ENCODE measurements at places on chromosomes 5 and 9. TPM values are rescaled to one million over a fixed set of nuclear protein-coding genes. Genes with fewer than 3 reads are reported as not detected.

Gene ZDHHC11B
- total RNA-seq, result 0.21 TPM

Gene UIMC1
- total RNA-seq, result 56.0 TPM

Gene RXRA
- 1.5 TPM for total RNA-seq

Gene SH3RF2
- total RNA-seq, result 0.12 TPM

Gene PCDHA6
- not detected for total RNA-seq

Gene C9
- not detected for total RNA-seq

Gene UAP1L1
- total RNA-seq, result 35.3 TPM

Gene PPP3R2
- not detected for total RNA-seq

DNA sequence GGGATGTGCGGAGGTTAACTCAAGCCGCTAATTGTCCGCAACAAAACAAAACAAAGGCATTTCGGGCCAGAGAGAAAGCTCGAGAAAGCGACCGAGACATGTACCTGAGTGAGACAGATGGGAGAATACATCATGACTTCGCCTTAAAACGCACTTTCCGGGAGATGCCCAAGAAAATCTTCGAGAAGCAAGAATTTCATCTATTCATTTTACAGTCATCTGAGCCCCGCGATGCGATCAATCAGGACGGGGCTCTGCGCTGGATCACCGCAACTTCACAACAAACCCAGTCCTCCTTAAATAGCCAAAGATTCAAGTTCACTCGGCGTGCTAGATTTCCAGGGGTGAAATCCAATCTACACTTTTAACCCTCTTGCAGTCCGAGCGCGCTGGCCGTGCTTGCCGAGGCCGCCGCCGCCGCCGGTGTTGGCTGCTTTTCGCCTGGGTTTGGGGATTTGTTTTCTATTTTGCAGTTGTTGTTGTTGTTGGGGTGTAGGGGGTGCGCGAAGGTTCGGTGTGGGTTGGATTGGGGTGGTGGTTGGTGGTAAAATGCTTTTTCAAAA, 482 bp downstream of the NFIB start:
- H3K4me1 ChIP-seq, result peaks cover 19% of the 10 kb centered on the region
- peaks cover 3% of the 10 kb centered on the region for H3K36me3 ChIP-seq
- peak overlapping the region; percentile 60 for H3K4me3 ChIP-seq

- no peak overlapping the region for H3K4me3 ChIP-seq
- no peak for DNase-seq
- H3K4me1 ChIP-seq, result peaks cover 15% of the 10 kb centered on the region
- peaks cover 1% of the 10 kb centered on the region for H3K36me3 ChIP-seq
- peaks cover 24% of the 10 kb centered on the region for H3K27me3 ChIP-seq
These were observed 30.1 kb downstream of the GSN start for GRCh38 chr9:121298016-121298538.

DNA sequence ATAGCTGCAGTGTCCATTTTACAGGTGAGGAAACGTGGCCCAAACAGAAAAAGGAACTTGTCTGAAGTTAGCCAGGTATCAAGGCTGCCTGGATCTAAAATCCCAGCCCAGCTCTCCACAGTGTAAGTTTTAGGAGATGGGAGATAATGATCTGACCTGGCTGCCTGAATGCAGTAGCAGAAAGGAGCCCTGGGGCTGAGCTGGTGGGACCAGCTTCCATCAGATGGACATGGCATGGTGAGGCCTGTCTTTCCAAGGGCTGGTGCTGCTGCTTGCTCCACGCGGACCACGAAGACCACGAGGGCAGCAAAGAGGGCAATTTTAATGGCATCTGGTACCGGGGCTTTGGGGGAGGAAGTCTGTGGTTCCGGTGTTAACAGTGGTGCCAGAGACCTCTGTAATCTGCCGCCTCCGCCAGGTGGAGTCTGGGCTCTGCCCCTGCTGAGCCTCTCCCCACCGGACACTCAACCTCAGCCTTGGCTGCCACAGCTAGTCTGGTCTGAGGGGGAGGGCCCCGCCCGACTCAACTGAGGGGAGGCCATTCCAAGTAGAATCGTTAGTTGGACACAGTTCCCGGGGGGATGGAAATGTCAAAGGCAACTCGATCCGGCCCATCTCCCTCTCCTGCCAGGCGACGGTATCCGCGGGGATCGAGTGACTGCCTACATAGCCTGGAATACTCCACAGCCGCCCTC, 650 bp downstream of the MYORG start:
- H3K4me1 ChIP-seq, result peaks cover 36% of the 10 kb centered on the region
- H3K27ac ChIP-seq, result peak overlapping the region; percentile 82
- peak overlapping the region; percentile 83 for H3K4me3 ChIP-seq
- H3K27me3 ChIP-seq, result no peaks in the 10 kb centered on the region
- peaks cover 14% of the 10 kb centered on the region for H3K36me3 ChIP-seq
- DNase-seq, result peak; percentile 83

GRCh38 chr5:38462976-38463633, 93.3 kb downstream of the LIFR start:
- no peak overlapping the region for H3K27ac ChIP-seq
- no peak for DNase-seq
- no peaks in the 10 kb centered on the region for H3K36me3 ChIP-seq
- no peak overlapping the region for H3K4me3 ChIP-seq
- H3K27me3 ChIP-seq, result peaks cover 44% of the 10 kb centered on the region

GRCh38 chr9:108001237-108001636, 511.7 kb upstream of the KLF4 start:
- DNase-seq, result no peak
- H3K4me3 ChIP-seq, result no peak overlapping the region
- H3K36me3 ChIP-seq, result no peaks in the 10 kb centered on the region
- H3K27ac ChIP-seq, result no peak overlapping the region
- H3K27me3 ChIP-seq, result no peaks in the 10 kb centered on the region
- no peaks in the 10 kb centered on the region for H3K4me1 ChIP-seq

GRCh38 chr5:54243483-54244080, 66.8 kb downstream of the ARL15 start:
- H3K27me3 ChIP-seq, result peaks cover 2% of the 10 kb centered on the region
- no peak for DNase-seq
- no peaks in the 10 kb centered on the region for H3K36me3 ChIP-seq
- H3K27ac ChIP-seq, result no peak overlapping the region
- no peak overlapping the region for H3K4me3 ChIP-seq
- no peaks in the 10 kb centered on the region for H3K4me1 ChIP-seq

DNA sequence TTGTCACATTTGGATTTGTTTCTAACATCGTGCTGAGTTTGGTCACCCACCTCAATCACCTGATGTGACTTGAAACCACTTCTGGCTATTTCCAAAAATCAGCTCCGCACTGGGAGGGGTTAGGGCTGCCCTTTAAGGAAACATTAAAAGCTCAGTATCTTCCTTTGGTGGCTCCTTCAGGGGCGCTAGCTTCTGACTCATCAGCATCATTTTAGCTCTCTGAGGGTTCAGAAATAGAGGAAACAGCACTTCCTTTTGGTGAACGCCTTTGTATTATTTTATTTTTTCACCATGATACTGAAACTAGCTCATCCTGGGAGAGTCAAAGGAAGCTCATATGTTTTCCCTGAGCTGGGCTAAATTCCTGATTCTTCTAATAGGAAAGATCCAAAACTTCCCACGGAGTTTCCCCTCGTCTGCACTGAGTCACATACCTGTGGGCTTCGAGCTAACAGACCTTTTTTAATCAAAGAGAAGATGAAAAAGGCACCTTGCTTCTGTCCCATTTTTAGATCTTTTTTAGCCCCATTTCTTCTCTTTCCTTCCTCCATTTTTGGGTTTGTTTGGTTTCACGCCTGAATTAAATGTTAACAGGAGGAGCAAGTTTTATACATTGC, 48.2 kb downstream of the ROPN1L start:
- H3K4me3 ChIP-seq, result no peak overlapping the region
- H3K4me1 ChIP-seq, result peaks cover 24% of the 10 kb centered on the region
- H3K36me3 ChIP-seq, result no peaks in the 10 kb centered on the region
- DNase-seq, result peak; percentile 51
- H3K27me3 ChIP-seq, result no peaks in the 10 kb centered on the region

- no peak overlapping the region for H3K27ac ChIP-seq
- H3K27me3 ChIP-seq, result peaks cover 15% of the 10 kb centered on the region
- no peaks in the 10 kb centered on the region for H3K4me1 ChIP-seq
These were observed 6.1 kb upstream of the AIF1L start for GRCh38 chr9:131090025-131090787.

DNA sequence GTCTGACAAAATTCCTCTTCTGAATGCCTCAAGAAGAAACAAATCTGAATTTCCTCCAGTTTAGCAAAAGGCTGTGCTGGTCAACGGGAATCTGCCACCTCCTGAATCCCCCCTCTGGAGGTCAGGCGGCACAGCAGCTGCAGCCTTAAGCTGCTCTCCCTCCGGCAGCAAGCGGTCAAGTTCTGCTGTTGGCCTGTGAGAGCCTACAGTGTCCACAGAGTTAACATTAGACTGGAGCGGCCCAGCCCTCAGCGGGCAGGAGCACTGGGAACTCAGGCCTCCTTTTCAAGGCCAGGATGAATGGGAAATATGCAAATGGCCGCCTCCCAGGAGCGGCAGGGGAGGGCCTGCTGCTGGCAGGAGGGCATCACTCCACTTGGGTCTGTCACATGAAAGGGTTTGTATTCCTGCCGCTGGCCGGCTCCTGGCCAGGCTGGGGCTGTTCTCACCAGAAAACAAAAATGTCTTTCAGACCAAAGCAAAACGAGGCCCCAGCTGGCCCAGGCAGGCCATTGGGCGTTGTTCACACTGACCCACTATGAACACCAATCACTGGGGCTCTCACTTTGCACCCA, 8.2 kb downstream of the ACSL6 start:
- H3K27ac ChIP-seq, result no peak overlapping the region
- H3K36me3 ChIP-seq, result no peaks in the 10 kb centered on the region
- no peak for DNase-seq
- no peaks in the 10 kb centered on the region for H3K27me3 ChIP-seq

- peaks cover 17% of the 10 kb centered on the region for H3K27me3 ChIP-seq
- DNase-seq, result no peak
- H3K36me3 ChIP-seq, result no peaks in the 10 kb centered on the region
- no peak overlapping the region for H3K27ac ChIP-seq
- H3K4me3 ChIP-seq, result no peak overlapping the region
- H3K4me1 ChIP-seq, result peaks cover 15% of the 10 kb centered on the region
These were observed 7.9 kb upstream of the KCNMB1 start for GRCh38 chr5:170397059-170397458.

GRCh38 chr5:33816791-33817190, 75.0 kb downstream of the ADAMTS12 start:
- no peaks in the 10 kb centered on the region for H3K36me3 ChIP-seq
- H3K4me3 ChIP-seq, result no peak overlapping the region
- H3K4me1 ChIP-seq, result no peaks in the 10 kb centered on the region
- DNase-seq, result no peak
- no peak overlapping the region for H3K27ac ChIP-seq

DNA sequence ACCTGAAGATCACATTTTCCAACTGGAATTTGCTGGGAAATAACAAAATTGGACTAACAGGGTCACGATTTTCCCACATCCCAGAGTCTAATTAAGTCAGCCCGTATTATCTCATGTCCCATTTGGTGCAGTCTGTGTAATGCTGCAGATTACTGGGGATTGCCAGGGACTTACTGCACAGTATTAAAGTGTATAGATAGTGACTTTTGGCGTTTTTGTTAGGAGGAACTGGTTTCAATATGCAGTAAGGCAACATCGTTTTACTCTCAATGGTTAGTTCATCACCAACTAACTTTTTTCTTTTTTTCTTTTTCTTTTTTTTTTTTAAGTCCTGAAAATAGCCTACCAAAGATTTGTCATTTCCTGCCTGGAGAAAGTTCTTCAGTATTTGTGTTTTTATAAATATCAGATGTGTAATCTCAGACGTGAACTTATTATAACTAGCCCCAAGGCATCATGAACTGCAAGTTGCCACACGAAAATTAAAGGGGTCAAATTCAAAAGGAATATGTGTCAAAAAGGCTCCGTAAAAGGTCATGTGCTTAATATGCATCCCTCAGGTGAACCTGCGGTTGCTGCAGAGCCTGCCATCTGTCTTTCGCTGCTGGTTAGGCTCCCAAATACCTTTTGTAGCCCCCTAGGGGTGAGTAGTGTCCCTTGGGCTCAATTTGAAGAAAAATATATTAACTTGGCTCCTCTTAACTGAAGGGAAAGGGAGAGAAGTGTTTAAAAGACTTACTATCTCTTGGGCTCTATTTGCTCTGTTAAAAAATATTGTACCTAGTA, 176.7 kb upstream of the ADAMTSL1 start:
- H3K4me1 ChIP-seq, result no peaks in the 10 kb centered on the region
- H3K27me3 ChIP-seq, result no peaks in the 10 kb centered on the region
- H3K4me3 ChIP-seq, result no peak overlapping the region
- no peak for DNase-seq
- H3K36me3 ChIP-seq, result no peaks in the 10 kb centered on the region

DNA sequence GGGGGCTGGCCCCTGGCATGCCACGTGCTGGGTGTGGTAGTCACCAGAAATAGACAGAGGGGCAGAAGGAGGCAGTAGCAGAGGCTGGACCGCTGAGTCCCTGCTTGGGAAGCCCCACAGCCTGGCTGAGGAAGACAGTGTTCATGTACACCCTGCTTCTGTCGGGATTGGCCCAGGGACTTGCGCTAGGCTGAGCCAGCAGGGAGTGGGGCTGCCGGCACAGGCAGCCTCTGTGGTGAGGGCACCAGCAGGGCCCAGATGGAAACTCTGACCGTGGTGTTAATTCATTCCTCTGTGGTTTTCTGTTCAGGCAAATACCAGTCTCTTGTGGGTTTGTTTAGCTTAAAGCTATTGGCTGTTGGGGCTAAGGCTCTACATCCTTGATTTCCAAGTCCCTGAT, 108.6 kb upstream of the RAD23B start:
- H3K36me3 ChIP-seq, result no peaks in the 10 kb centered on the region
- no peak overlapping the region for H3K4me3 ChIP-seq
- H3K27me3 ChIP-seq, result peaks cover 12% of the 10 kb centered on the region
- H3K27ac ChIP-seq, result no peak overlapping the region

GRCh38 chr9:138050472-138051330, 173.1 kb downstream of the CACNA1B start:
- no peak overlapping the region for H3K4me3 ChIP-seq
- H3K27me3 ChIP-seq, result no peaks in the 10 kb centered on the region
- no peaks in the 10 kb centered on the region for H3K36me3 ChIP-seq
- DNase-seq, result no peak
- H3K27ac ChIP-seq, result no peak overlapping the region

GRCh38 chr9:129617167-129617566, 3.7 kb downstream of the C9orf50 start:
- H3K27me3 ChIP-seq, result peaks cover 34% of the 10 kb centered on the region
- peaks cover 4% of the 10 kb centered on the region for H3K4me1 ChIP-seq
- H3K27ac ChIP-seq, result no peak overlapping the region
- H3K4me3 ChIP-seq, result no peak overlapping the region
- DNase-seq, result peak; percentile 57

DNA sequence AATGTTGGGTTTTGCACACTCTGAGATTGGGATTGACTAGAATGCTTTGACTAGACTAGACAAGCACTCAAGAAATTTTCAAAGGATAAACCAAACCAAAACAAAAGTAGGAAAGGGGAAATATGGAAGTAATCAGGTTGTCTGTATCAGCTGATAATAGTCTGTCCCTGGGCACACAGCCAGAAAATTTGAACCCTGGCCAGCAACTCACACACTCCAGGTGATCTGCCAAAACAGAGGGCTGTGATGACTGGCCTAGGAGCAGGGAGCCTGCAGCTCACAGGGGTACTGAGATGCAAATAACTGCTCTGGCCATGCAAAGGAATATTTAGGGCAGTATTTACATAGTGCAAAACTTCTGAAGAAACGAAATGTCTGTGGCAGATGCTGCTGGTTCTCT, 112.3 kb upstream of the SMIM23 start:
- peak; percentile 12 for DNase-seq
- no peak overlapping the region for H3K27ac ChIP-seq
- H3K36me3 ChIP-seq, result no peaks in the 10 kb centered on the region
- no peak overlapping the region for H3K4me3 ChIP-seq

- H3K36me3 ChIP-seq, result peaks cover 9% of the 10 kb centered on the region
- peaks cover 17% of the 10 kb centered on the region for H3K4me1 ChIP-seq
- no peak for DNase-seq
- no peak overlapping the region for H3K4me3 ChIP-seq
- no peak overlapping the region for H3K27ac ChIP-seq
These were observed 138.6 kb upstream of the RASA1 start for GRCh38 chr5:87129046-87129445.

All from activated CD8-positive, alpha-beta memory T cell treated with anti-CD3 and anti-CD28 coated beads, Interleukin-2, amount 10 ng/mL, durations not matched to agents 7 days and 5 days (primary cell).